Smooth muscle cell of trachea (primary cell): ENCODE measurements at places on chromosomes 1 and 21. TPM values are rescaled to one million over a fixed set of nuclear protein-coding genes. Genes with fewer than 3 reads are reported as not detected.

COG2 gene
- 22.5 and 22.8 TPM in 2 replicates for total RNA-seq

LCE2C gene
- not detected in 2 replicates for total RNA-seq

C1orf216 gene
- 19.5 and 20.9 TPM in 2 replicates for total RNA-seq

TMEM52 gene
- total RNA-seq = 0.15 and 0.17 TPM in 2 replicates

BTBD8 gene
- 6.7 and 8.1 TPM in 2 replicates for total RNA-seq

PLPPR4 gene
- 1.9 and 3.3 TPM in 2 replicates for total RNA-seq

PLA2G2C gene
- not detected in 2 replicates for total RNA-seq

MYOG gene
- total RNA-seq = not detected in 2 replicates

C1orf210 gene
- not detected in 2 replicates for total RNA-seq

LMOD1 gene
- 7.7 and 22.2 TPM in 2 replicates for total RNA-seq

GBP6 gene
- under 0.01 and 0.15 TPM in 2 replicates for total RNA-seq

TAS1R3 gene
- total RNA-seq = 0.15 and 0.50 TPM in 2 replicates

SLC30A2 gene
- not detected in 2 replicates for total RNA-seq

TTLL7 gene
- 18.7 and 31.6 TPM in 2 replicates for total RNA-seq

SH2D5 gene
- 4.2 and 6.3 TPM in 2 replicates for total RNA-seq

STUM gene
- under 0.01 TPM in 1 of 2 replicates, not detected in the other for total RNA-seq

SYPL2 gene
- total RNA-seq = 0.29 and 1.2 TPM in 2 replicates

OR2L3 gene
- not detected in 2 replicates for total RNA-seq

CHI3L1 gene
- total RNA-seq = 14.8 and 26.0 TPM in 2 replicates

ATPAF1 gene
- 62.8 and 71.0 TPM in 2 replicates for total RNA-seq

CRYZL1 gene
- total RNA-seq = 36.9 and 41.2 TPM in 2 replicates

CYP4Z1 gene
- not detected in 2 replicates for total RNA-seq

DEGS1 gene
- 71.8 and 103 TPM in 2 replicates for total RNA-seq

UBL4B gene
- total RNA-seq = under 0.01 TPM in 1 of 2 replicates, not detected in the other

NOS1AP gene
- total RNA-seq = under 0.01 and 0.29 TPM in 2 replicates

DPH2 gene
- total RNA-seq = 8.3 and 12.4 TPM in 2 replicates

IGSF5 gene
- not detected in 2 replicates for total RNA-seq

TEX38 gene
- 0.29 TPM in 1 of 2 replicates, not detected in the other for total RNA-seq

HSD3B1 gene
- total RNA-seq = not detected in 2 replicates

LDLRAD2 gene
- 0.29 TPM in 1 of 2 replicates, not detected in the other for total RNA-seq

SPRR2F gene
- total RNA-seq = not detected in 2 replicates

F13B gene
- not detected in 2 replicates for total RNA-seq

C1orf146 gene
- total RNA-seq = not detected in 2 replicates

FAM163A gene
- not detected in 2 replicates for total RNA-seq

PTGS2 gene
- total RNA-seq = 4.8 and 5.0 TPM in 2 replicates

GPR161 gene
- total RNA-seq = 15.3 and 26.8 TPM in 2 replicates

SERTAD4 gene
- total RNA-seq = 0.17 and 0.29 TPM in 2 replicates

SPATA17 gene
- 0.50 and 0.87 TPM in 2 replicates for total RNA-seq

FCRL1 gene
- not detected in 2 replicates for total RNA-seq

ITPKB gene
- 18.0 and 27.3 TPM in 2 replicates for total RNA-seq

RBM11 gene
- 0.58 TPM in 1 of 2 replicates, not detected in the other for total RNA-seq

VASH2 gene
- total RNA-seq = 0.99 and 1.0 TPM in 2 replicates

RPRD2 gene
- 7.8 and 10.2 TPM in 2 replicates for total RNA-seq

RPS8 gene
- total RNA-seq = 1,101 and 2,066 TPM in 2 replicates

PGLYRP4 gene
- not detected in 2 replicates for total RNA-seq

DIO1 gene
- under 0.01 TPM in 1 of 2 replicates, not detected in the other for total RNA-seq

LPAR3 gene
- 24.0 and 33.5 TPM in 2 replicates for total RNA-seq
